Stimulated activated CD8-positive, alpha-beta memory T cell treated with anti-CD3 and anti-CD28 coated beads, Interleukin-15, amount 100 ng/mL, for 4 hours (primary cell): ENCODE measurements at places on chromosomes 6 and 20.

- no peak for DNase-seq
These were observed 709.6 kb upstream of the MARCKS start for GRCh38 chr6:113147544-113147943.

DNA sequence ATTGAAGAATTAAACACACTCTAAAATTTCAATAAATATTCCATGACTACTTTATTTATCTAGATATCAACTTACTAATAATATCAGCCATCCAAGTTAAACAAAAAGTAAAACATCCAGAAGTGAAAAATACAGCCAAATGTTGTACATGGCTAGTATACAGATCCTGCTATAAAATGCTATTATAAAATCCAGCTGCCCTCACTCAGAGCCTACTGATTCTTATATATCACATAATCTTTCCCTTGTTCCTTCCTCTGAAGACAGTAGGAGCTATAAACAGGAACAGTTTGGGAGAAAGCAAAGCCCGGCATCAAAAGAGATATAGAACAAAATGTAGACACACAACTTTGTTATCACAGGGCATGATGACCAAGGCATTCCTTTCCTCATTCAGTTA is 212.9 kb downstream of the PLCB4 start:
- DNase-seq, result no peak

- DNase-seq, result no peak
These were observed 16.6 kb upstream of the FBXO9 start for GRCh38 chr6:53048431-53049195.

- no peak for DNase-seq
These were observed 29.5 kb downstream of the MYLK4 start for GRCh38 chr6:2721219-2721618.

GRCh38 chr6:157535340-157536222 is 154.6 kb downstream of the ZDHHC14 start:
- DNase-seq, result no peak

DNA sequence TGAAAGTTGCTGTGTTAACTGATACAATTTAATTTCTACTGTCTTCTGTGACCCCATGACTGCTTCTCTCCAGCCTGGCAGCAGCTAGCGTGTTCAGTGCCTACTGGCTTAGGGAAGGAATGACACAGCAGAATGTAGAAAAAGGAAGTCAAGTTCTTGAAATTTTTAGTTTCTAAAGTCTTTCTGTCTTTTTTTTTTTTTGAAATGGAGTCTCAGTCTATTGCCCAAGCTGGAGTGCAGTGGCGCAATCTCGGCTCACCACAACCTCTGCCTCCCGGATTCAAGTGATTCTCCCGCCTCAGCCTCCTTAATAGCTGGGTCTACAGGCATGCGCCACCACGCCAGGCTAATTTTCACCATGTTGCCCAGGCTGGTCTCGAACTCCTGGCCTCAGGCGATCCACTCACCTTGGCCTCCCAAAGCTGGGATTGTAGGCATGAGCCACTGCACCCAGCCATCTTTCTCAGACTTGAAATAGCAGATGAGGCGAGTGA is 39.3 kb downstream of the PCNA start:
- no peak for DNase-seq
